Fibroblast of skin of left quadriceps (primary cell): ENCODE measurements at places on chromosomes 16 and 17.

GRCh38 chr17:75152922-75153779 lies 1.2 kb downstream of the JPT1 start:
- no peak for DNase-seq

DNA sequence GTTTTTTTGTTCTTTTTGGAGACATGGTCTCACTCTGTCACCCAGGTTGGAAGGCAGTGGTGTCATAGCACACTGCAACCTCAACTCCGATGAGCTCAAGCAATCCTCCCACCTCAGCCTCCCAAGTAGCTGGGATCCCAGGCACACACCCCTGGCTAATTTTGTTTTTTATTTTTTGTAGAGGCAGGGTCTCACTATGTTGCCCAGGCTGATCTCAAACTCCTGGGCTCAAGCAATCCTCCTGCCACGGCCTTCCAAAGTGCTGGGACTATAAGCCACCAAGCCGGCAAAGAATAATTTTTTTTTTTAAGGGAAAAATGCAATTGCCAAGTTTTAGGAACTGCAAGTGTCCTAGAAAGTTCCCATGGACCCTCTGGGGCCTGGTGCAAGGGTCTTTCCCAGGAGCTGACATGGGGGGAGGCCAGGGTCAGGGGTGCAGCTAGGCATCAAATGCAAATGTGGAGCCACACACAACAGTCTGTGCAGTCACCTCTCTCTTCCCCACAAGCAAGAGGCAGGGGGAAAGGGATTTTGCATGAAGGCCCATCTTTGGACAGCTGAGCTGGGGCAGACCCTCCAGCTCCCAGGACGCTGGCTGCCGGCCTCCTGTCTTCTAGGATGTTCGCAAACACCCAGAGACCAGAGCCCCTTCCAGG lies 20.1 kb upstream of the BCAR1 start:
- DNase-seq, result no peak

- DNase-seq, result no peak
Measured at GRCh38 chr17:16074423-16074822, 74.8 kb downstream of the TTC19 start.

- no peak for DNase-seq
Measured at GRCh38 chr17:45432405-45433158, at the start of gene ARHGAP27. Gene ARHGAP27, minus strand, starts transcription at chr17:45432870. Its CDS starts 2,591 bp downstream, at chr17:45430279.

GRCh38 chr16:50559804-50560514 lies 11.8 kb downstream of the NKD1 start:
- DNase-seq, result no peak

- no peak for DNase-seq
Measured at GRCh38 chr17:28119046-28119445, 76.6 kb downstream of the NLK start.

GRCh38 chr16:16158741-16159374 lies 64.4 kb downstream of the ABCC6 start:
- no peak for DNase-seq

- no peak for DNase-seq
Measured at GRCh38 chr17:55605705-55606487, 94.6 kb upstream of the SMIM36 start.

DNA sequence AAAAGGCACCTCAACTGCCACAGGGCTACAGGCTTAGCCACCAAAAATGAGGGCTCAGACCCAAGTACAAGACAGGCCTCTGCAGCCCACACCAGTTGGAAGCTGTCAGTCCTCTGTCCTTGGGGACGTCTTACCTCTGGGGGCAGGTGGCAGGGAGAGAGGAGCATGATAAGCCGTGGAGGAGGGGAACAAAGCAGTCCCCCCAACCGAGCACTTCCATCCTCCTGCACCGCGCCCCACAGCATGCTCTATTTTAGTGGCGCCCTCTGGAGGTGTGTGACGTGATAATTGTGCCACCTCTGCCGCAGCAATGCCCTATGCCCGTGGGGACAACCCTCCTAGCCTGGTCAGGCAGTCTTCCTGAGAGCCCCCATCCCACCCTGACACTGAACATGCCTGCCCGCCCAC lies 13.6 kb downstream of the G6PC3 start:
- DNase-seq, result no peak

- DNase-seq, result peak; percentile 66
Measured at GRCh38 chr17:81898029-81898866, 3.8 kb upstream of the NPB start.

- DNase-seq, result no peak
Measured at GRCh38 chr17:51933647-51934046, 224.9 kb downstream of the CA10 start.

DNA sequence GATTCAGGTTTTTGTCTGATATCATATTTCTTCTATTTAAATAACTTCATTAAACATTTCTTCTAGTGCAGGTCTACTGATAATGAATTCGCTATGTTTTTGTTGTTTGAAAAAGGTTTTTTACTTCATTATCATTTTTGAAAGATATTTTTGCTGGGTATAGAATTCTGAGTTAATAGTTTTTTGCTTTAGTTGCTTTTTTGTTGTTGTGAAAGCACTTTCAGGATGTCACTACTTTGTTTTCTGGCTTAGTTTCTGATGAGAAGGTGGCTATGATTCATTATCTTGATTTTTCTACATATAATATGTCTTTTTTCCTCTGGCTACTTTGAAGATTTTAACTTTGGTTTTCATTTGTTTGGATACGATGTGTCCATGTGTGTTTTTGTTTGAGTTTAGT lies 3.5 kb downstream of the ZFP1 start:
- no peak for DNase-seq

DNA sequence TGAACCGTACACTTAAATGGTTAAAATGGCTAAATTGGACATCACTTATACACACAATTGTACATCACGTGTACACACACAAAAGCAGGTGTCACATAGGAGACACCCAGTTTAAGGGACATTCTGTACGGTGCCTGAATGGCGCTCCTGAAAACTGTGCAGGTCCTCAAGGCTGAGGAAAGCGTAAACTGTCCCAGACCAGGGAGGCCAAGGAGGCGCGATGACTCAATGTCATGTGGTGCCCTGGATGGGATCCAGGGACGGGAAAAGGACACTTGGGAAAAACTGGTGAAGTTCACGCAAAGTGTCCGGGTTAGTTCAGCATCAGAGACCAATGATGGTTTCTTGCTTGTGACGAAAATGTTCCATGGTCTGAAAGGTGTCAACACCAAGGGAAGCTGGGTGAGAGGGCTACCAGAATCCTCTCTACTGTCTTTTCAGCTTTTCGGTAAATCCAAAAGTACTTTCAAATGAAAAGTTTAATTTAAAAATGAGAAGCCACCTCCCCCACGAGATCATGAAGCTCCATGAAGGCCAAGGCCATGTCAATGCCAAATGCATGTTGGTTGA lies 112.2 kb downstream of the CMIP start:
- DNase-seq, result no peak

GRCh38 chr17:28858801-28859355 lies 4.1 kb downstream of the ERAL1 start:
- no peak for DNase-seq

- DNase-seq, result no peak
Measured at GRCh38 chr16:7493133-7493532, 160.5 kb downstream of the RBFOX1 start.

DNA sequence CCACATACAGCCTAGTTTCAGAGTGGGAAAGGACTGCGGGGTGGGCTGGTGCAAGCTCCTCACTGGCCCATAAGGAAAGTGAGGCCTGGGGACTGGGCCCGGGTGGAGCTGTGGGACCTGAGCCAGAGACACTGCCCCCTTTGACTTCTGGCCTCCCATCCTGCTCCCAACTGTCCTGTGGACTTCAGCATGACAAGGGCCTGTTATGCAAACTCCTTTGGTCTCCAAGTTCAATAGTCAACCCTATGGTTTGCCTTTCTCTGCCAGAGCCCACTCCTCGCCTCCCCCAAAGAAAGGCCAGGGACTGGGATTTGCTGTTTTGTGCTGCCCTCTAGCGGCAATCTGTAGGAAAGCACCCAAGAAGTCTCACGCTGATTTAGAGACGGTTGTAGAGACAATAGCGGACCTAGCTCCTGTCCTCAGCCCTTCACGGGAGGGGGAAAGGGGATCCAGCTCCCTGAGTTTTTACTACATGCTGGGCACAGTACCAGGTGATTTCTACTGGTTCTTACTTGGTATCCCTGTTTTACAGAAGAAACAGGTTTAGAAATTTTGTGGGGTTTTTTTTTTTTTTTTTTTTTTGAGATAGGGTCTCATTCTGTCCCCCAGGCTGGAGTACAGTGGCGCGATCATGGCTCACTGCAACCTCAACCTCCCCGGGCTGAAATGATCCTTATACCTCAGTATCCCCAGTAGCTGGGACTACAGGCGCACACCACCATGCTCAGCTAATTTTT lies 1.2 kb upstream of the TLCD3B start:
- DNase-seq, result peak; percentile 29

- DNase-seq, result no peak
Measured at GRCh38 chr16:73268366-73268993, 220.6 kb upstream of the ZFHX3 start.

DNA sequence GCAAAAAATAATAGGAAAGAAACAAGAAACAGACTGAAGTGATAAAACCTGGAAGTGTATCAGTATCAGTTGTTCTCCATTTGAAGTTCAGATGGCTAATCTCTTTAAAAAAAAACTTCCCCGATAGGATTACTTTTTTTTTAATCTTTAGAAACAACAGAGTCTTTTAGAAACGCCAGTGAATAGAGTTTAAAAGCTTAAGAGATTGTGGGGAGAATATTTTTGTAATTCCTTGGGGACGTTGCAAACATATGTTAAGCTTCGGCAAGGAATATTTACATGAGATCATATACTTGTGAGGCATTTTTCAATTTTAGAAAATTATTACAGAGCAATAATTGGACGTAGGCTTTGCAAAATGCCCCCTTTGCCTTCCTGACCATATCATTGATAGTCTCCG lies 13.2 kb downstream of the MAF start:
- DNase-seq, result no peak

DNA sequence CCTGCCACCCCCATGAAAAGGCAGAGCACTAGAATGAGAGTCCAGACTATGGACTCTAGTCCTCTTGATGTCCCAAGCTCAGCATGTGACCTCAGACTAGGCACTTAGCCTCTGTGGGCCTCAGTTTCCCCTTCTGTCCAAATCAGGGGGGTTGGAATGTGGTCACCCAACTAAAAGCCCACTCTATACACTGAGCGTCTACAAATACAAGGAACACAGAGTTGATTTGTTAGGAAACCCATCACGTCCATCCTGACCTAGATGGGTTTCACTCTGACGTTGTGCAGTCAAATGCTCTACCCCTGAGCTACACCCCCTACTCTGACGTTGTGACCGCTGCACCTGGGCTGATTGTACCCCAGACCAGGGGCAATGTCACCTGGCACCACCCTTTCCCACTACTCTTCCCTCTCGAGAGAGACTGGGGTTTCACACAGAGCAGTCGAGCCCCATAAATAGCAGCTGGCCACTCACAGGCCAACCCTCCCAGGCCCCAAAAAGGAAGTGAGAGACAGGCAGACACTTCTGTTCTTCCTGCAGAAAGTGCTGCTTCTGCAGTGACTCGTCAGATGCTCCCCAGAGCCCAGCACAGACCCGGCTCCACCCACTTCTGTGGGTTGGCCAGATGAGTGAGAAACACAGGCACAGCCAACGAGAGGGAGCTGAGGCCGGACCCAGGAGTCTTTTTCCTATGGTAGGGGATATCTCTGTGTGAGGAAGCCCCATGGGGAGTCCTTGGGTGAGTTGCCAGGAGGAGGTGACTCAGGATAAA lies 16.1 kb upstream of the TNFRSF13B start:
- DNase-seq, result peak; percentile 77

DNA sequence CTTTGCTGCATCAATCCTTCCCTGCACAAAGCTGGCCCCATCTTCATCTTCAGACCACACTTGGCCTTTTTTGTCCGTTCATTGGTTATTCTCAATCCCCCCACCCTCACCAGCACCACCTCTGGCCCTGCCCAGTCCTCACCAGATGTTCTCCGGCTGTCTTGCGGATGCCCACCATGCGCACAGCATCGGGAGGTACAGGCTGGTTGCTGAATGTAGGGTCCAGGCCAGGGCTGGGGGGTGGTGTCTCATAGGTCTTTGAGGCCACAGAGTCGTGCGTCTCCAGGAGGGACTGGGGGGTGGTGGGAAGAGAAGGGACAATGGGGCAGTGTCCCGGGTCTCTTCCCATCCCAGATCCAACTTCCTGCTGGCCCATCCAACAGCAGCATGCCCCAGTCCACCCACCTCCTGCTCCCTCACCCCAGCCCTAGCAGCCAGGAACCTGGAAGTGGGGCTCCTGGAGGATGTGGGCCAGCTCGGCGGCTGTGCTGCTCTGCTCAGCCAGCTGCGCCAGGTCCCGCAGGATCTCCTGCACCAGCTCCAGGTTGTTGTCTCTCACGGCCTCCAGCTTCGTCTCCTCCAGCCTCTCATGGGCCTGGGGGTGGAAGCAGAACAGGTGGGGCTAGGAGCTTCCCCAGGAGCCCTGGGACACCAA lies 24.4 kb downstream of the MPP2 start:
- no peak for DNase-seq

GRCh38 chr17:64984851-64985521 lies 65.7 kb upstream of the LRRC37A3 start:
- no peak for DNase-seq

GRCh38 chr16:69071036-69071435 lies 34.4 kb upstream of the HAS3 start:
- DNase-seq, result no peak
